ENCODE measurements at places on chromosomes 6 and 20. TPM values are rescaled to one million over a fixed set of nuclear protein-coding genes. Genes with fewer than 3 reads are reported as not detected.

PFDN6 gene
- total RNA-seq: 43.1 TPM

GRCh38 chr20:60310560-60311349, 352.5 kb downstream of the CDH26 start:
- H3K4me3 ChIP-seq: no peak overlapping the region
- no peaks in the 10 kb centered on the region for H3K36me3 ChIP-seq
- no peak overlapping the region for H3K27ac ChIP-seq
- no peaks in the 10 kb centered on the region for H3K27me3 ChIP-seq
- DNase-seq: no peak
- H3K4me1 ChIP-seq: no peaks in the 10 kb centered on the region

PRICKLE4 gene
- total RNA-seq: 0.26 TPM

UFL1 gene
- 29.0 TPM for total RNA-seq

DNA sequence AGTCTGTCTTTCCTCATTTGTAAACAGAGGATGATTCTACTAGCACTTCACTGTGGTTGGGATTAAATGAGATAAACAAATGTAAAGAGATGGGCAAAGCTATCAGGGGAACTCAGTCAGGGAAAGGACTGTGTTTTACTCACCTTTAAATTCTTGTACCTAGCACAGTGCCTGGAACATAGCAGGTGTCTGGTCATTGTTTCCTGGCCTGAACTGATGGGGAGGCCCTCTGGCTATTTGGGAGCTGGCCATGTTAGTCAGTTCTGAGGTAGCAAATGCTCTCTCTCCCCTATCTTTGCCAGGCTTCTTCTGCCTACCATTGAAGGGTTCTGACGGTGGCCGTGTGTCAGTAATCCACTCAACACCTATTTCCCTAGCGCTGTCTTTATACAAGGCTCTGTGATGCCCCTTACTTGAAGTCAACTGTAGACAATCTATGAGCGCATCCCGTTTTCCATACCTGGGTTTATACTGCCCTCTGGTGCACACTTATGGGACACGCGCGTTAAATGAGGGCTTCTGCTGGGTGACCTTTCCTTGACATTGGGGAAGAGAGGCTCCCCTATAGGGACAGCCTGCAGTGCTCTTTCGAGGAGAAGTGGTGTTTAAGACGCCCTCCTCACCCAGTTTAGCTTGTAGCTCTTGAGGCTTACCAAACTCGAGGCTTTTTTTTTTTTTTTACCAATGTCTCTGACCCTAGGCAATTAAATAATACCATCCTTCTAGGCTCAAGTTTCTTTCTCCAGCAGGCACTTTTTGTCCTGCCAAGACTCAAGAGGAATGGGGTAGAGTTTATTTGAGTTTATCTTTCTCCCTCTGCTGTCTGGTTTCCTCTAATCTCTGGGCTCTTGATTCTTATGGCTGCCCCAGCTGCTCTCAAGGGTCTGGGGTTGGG, 4.0 kb upstream of the SPATS1 start:
- no peak overlapping the region for H3K27ac ChIP-seq
- H3K27me3 ChIP-seq: peaks cover 39% of the 10 kb centered on the region
- no peak overlapping the region for H3K4me3 ChIP-seq
- H3K36me3 ChIP-seq: no peaks in the 10 kb centered on the region
- H3K4me1 ChIP-seq: no peaks in the 10 kb centered on the region
- DNase-seq: peak; percentile 35

BPIFB2 gene
- not detected for total RNA-seq

GRCh38 chr6:151257985-151258445, 18.2 kb downstream of the AKAP12 start:
- H3K36me3 ChIP-seq: no peaks in the 10 kb centered on the region
- H3K27me3 ChIP-seq: no peaks in the 10 kb centered on the region

DNA sequence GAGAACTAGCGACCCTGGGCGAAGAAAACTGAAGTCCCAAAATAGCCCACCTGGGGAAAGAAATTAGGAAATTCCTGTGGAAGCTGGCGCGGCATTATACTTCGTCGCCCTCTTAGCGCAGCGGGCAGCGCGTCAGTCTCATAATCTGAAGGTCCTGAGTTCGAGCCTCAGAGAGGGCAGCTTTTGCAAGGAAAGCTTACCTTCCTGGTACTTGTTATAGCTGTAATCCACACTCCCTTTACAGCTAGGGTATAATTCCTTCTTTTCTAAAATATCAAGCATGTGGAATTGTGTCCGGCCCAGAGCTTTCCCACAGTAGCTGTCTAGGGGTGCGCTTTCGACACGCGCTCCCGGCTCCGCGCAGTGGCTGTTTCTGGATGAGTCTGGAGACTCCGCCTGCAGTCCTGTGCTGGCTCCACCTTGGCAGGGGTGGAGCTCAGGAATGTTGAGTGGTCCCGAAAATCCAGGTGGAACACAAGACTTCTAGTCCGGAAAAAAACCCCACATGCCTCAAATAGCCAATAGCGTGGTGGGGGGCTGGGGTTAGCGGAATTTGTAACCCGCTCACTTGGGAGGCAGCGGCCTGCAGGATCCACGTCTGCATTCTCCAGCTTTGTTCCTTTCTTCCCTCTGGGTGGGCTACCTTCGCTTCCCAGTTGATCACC, 83.7 kb upstream of the ZNF322 start:
- no peak overlapping the region for H3K27ac ChIP-seq
- peak; percentile 85 for DNase-seq
- peaks cover 2% of the 10 kb centered on the region for H3K27me3 ChIP-seq
- H3K4me1 ChIP-seq: no peaks in the 10 kb centered on the region
- no peak overlapping the region for H3K4me3 ChIP-seq

- H3K27me3 ChIP-seq: no peaks in the 10 kb centered on the region
- no peak overlapping the region for H3K4me3 ChIP-seq
- H3K4me1 ChIP-seq: no peaks in the 10 kb centered on the region
- no peak for DNase-seq
- H3K36me3 ChIP-seq: no peaks in the 10 kb centered on the region
- no peak overlapping the region for H3K27ac ChIP-seq
Measured at GRCh38 chr6:119908157-119908556, 558.6 kb upstream of the MAN1A1 start.

PPP1R3G gene
- total RNA-seq: 3.3 TPM

LY6G6C gene
- total RNA-seq: not detected

- no peak for DNase-seq
- no peak overlapping the region for H3K27ac ChIP-seq
- no peak overlapping the region for H3K4me3 ChIP-seq
- no peaks in the 10 kb centered on the region for H3K36me3 ChIP-seq
Measured at GRCh38 chr20:43446361-43446879, 11.3 kb upstream of the SRSF6 start.

- no peaks in the 10 kb centered on the region for H3K36me3 ChIP-seq
- H3K27ac ChIP-seq: no peak overlapping the region
- H3K27me3 ChIP-seq: no peaks in the 10 kb centered on the region
- no peak overlapping the region for H3K4me3 ChIP-seq
- no peaks in the 10 kb centered on the region for H3K4me1 ChIP-seq
Measured at GRCh38 chr6:18431581-18431980, 44.4 kb downstream of the RNF144B start.

SAMD5 gene
- total RNA-seq: 4.0 TPM

DNA sequence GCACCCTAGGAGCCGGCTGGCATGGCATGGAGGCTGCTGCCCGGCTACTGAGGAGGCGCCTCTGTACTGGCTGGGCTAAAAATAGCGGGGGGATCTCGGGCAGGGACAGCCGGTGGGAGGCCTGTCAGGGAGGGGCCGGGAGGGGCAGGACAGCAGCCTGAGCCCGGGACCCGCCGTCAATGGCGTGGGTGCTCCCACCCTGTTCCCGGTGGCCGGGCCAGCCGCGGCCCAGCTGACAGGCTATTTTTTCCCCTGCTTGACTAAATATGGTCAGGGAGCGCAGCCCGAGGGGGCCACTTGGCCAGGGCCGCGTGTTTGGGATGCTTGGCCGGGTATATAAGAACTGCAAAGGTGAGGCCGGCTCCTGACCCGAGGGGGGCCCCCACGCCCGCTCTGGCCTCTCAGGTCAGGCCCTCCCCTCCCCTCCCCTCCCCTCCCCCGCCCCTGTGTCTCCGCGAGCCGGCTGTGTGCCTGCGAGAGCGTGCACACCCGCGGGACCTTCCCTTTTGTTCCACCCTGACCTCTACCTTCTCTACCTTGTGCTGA, 74.4 kb upstream of the GATA5 start:
- no peak overlapping the region for H3K27ac ChIP-seq
- H3K36me3 ChIP-seq: no peaks in the 10 kb centered on the region
- DNase-seq: no peak
- peaks cover 35% of the 10 kb centered on the region for H3K27me3 ChIP-seq

GRCh38 chr6:114042267-114043016, 71.5 kb upstream of the HDAC2 start:
- H3K27me3 ChIP-seq: no peaks in the 10 kb centered on the region
- no peaks in the 10 kb centered on the region for H3K36me3 ChIP-seq
- H3K4me1 ChIP-seq: no peaks in the 10 kb centered on the region
- DNase-seq: no peak
- H3K27ac ChIP-seq: no peak overlapping the region

DNA sequence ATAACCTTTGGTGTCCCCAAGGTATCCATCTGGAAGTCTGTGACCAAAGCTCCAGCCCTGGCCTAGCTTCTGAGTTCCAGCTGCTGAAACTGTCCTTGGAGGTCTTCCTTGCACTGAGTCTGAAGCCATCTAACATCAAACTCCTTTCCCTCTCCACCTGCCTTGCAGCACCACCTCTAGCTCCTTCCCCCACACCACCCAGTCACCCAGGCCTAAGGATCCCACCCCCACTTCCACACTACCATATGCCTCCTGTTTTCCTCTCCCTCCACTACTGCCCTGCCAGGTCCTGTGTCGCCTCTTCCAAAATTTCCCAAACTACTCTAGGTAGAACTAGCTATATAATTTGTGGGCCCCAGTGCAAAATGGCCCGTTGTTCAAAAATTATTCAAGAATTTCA, 10.8 kb upstream of the MATN4 start:
- peaks cover 17% of the 10 kb centered on the region for H3K27me3 ChIP-seq
- no peaks in the 10 kb centered on the region for H3K4me1 ChIP-seq
- H3K4me3 ChIP-seq: no peak overlapping the region
- no peak for DNase-seq
- H3K27ac ChIP-seq: no peak overlapping the region

- no peaks in the 10 kb centered on the region for H3K36me3 ChIP-seq
- H3K27me3 ChIP-seq: no peaks in the 10 kb centered on the region
- no peak overlapping the region for H3K27ac ChIP-seq
- H3K4me3 ChIP-seq: no peak overlapping the region
Measured at GRCh38 chr6:148419430-148419829, 76.8 kb downstream of the SASH1 start.

DNA sequence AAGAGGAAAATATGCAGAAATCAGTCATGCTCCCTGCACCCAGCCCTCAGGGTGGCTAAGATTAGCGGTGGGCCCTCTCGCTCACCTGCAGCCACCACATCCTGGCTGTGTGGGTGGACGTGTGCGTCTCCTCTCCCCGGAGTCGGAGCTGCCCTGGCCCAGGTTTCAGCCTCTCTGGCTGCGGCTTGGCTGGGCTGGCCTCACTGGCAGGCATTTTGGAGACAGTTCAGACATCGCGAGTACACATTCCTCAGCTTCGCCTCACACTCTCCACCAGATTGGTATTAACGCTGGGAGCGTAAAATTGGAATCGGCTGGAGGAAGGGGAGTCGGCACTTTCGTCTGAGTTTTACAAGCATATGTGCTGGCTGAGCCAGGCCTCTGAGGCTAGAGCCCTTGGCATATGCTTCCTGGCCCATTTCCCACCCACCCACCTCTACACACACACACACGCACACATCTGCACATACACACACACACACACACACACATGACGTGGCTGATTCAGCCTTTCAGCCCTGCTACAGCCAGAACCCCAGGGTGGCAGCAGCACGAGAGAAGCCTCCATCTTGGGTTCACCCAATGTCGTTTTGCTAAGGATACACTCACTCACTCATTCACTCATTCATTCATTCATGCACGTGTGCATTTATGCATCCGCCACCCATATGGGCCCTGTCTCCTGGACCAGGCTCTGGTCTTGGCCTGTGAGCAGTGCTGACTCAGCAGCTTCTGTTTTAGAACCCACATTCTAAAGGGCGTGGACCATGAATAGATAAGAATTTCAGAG, 42.9 kb downstream of the BCAS4 start:
- H3K27ac ChIP-seq: peak overlapping the region; percentile 67
- no peak overlapping the region for H3K4me3 ChIP-seq
- peaks cover 10% of the 10 kb centered on the region for H3K4me1 ChIP-seq
- H3K27me3 ChIP-seq: no peaks in the 10 kb centered on the region
- DNase-seq: peak; percentile 95

- no peaks in the 10 kb centered on the region for H3K4me1 ChIP-seq
- peaks cover 3% of the 10 kb centered on the region for H3K36me3 ChIP-seq
- no peaks in the 10 kb centered on the region for H3K27me3 ChIP-seq
- H3K4me3 ChIP-seq: no peak overlapping the region
Measured at GRCh38 chr6:154440422-154441043, 70.0 kb downstream of the CNKSR3 start.

- no peaks in the 10 kb centered on the region for H3K36me3 ChIP-seq
- H3K4me3 ChIP-seq: no peak overlapping the region
- H3K4me1 ChIP-seq: peaks cover 15% of the 10 kb centered on the region
- H3K27me3 ChIP-seq: no peaks in the 10 kb centered on the region
- DNase-seq: no peak
Measured at GRCh38 chr20:50229156-50229607, 38.6 kb downstream of the CEBPB start.
